Chondrocyte (in vitro differentiated cells): ENCODE measurements at places on chromosomes 2 and 18. TPM values are rescaled to one million over a fixed set of nuclear protein-coding genes. Genes with fewer than 3 reads are reported as not detected.

Gene SLC11A1
- 0.08 to 0.15 TPM (median 0.10 TPM) in 3 replicates for total RNA-seq

Gene KIAA2012
- not detected in 3 replicates for total RNA-seq

Gene TNFRSF11A
- 0.17 to 0.49 TPM (median 0.22 TPM) in 3 replicates for total RNA-seq

DNA sequence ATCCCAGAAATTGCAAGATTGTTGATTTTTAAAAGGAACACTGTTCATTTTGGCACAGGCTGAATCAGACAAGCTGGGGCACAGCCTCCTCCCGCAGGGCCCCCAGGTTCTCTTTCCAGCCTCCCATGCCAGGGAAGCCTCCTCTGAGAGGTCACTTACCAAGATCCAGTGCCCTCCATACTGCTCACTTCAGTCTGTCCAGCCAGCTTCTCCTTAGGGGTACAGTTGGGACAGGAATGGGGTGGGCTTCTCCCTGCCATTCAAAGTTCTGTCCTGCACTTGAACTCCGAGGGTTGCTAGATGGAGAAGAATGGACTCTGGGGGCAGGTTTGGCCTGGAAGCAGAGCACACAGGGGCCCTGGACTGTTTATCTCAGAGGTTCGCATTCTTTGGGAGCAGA is 7.5 kb upstream of the CYP26B1 start:
- H3K36me3 ChIP-seq, result no peaks in the 10 kb centered on the region
- peaks cover 22% of the 10 kb centered on the region for H3K27me3 ChIP-seq
- H3K4me3 ChIP-seq, result no peak overlapping the region
- H3K4me1 ChIP-seq, result peaks cover 2% of the 10 kb centered on the region
- no peak for DNase-seq

DNA sequence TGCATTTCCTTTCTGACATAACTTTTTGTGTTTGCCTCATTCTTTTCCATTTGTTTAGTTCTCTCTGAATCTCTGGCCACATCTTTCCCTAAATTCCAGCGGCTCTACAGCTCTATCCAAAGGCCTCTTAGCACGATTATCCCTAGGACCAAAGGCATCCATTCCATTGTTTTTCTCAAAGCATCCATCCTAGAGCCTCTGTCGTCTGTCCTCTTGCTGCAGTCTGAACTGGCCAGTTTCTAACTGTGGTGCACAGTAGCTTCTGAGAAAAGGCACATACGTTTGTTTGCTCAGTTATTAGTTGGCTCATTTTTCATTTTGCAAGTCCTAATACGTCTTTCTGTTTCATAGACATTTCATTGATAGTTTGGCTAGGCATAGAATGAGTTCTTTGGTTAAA is 45.7 kb upstream of the TCF7L1 start:
- DNase-seq, result no peak
- H3K27ac ChIP-seq, result no peak overlapping the region
- no peak overlapping the region for H3K4me3 ChIP-seq
- H3K36me3 ChIP-seq, result no peaks in the 10 kb centered on the region

DNA sequence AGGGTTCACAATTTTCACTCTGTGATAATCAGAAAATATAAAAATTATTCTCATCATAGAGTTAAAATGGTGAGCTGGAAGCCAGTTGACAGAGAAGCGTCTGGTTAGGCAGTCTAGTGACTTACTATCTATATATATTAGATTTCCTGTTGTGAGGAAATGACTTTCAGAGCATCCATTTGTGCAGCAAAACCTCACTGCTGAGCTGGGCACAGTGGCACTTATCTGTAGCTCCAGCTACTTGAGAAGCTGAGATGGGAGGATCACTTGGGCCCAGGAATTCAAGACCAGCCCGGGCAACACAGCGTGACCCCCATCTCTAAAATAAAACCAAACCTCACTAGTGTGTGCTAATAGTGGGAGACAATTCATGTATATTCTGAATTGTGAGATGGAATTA is 7.2 kb upstream of the KIAA2012 start:
- no peak overlapping the region for H3K4me3 ChIP-seq
- no peaks in the 10 kb centered on the region for H3K27me3 ChIP-seq
- H3K27ac ChIP-seq, result no peak overlapping the region
- no peak for DNase-seq
- H3K4me1 ChIP-seq, result peaks cover 15% of the 10 kb centered on the region
- no peaks in the 10 kb centered on the region for H3K36me3 ChIP-seq

GRCh38 chr2:218745160-218745558 is 34.5 kb downstream of the TTLL4 start:
- peaks cover 14% of the 10 kb centered on the region for H3K4me1 ChIP-seq
- peaks cover 47% of the 10 kb centered on the region for H3K36me3 ChIP-seq
- peak overlapping the region; percentile 45 for H3K27ac ChIP-seq
- H3K27me3 ChIP-seq, result no peaks in the 10 kb centered on the region
- DNase-seq, result no peak

- DNase-seq, result no peak
- peaks cover 7% of the 10 kb centered on the region for H3K36me3 ChIP-seq
- no peak overlapping the region for H3K4me3 ChIP-seq
- no peak overlapping the region for H3K27ac ChIP-seq
- H3K27me3 ChIP-seq, result no peaks in the 10 kb centered on the region
Measured at GRCh38 chr2:9297807-9298206, 91.2 kb downstream of the ASAP2 start.

DNA sequence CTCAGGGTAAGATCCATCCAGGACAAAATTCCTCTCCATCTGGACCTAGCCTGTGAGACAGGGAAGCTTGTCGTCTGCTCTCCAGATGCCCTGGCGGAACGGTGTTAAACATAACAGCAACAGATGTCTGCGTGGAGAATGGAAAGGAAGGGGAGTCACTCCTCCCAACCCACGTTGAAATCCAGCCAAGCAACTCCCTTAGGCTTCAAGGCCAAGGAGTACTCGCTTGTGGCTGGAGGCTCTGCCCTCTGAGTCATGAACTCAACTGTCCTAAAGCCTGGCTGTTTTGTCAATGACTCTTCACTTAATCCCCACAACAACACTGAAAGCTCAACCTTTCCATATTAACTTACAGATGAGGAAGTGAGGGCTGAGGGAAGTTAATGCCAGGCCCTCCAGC is 42.2 kb downstream of the TPO start:
- H3K36me3 ChIP-seq, result no peaks in the 10 kb centered on the region
- H3K27ac ChIP-seq, result no peak overlapping the region
- H3K4me3 ChIP-seq, result no peak overlapping the region
- DNase-seq, result no peak

DNA sequence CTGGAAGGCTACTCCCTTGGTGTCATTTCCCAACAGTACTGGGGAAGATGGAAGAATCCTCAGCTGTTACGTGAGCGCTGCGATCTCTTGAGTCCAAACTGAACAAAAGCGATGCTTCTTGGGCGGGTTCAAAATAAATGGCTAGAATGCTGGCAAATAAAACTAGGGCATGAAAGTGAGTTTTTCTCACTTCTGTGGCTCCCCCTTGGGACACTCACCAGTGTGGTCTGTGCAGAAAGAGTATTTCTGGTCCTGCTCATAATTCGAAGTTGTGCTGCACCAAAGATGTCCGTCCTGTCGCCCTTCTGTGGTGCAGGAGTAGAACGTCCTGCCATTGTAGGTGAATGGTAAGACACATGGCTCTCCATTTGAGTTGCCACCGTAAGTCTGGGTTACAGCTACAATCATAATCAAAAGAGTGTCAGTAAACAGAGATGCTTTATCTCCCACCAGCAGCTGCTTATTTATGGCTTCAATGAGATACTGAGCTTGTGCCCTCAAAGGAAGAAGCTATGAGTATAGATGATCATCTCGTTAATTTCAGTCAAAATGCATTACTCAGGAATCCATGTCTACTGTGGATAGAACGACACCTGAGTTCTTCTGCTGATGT is 11.8 kb downstream of the FN1 start:
- H3K4me1 ChIP-seq, result peaks cover 88% of the 10 kb centered on the region
- H3K36me3 ChIP-seq, result peaks cover 80% of the 10 kb centered on the region
- no peak for DNase-seq
- peak overlapping the region; percentile 98 for H3K27ac ChIP-seq
- H3K27me3 ChIP-seq, result no peaks in the 10 kb centered on the region
- peak overlapping the region; percentile 62 for H3K4me3 ChIP-seq

DNA sequence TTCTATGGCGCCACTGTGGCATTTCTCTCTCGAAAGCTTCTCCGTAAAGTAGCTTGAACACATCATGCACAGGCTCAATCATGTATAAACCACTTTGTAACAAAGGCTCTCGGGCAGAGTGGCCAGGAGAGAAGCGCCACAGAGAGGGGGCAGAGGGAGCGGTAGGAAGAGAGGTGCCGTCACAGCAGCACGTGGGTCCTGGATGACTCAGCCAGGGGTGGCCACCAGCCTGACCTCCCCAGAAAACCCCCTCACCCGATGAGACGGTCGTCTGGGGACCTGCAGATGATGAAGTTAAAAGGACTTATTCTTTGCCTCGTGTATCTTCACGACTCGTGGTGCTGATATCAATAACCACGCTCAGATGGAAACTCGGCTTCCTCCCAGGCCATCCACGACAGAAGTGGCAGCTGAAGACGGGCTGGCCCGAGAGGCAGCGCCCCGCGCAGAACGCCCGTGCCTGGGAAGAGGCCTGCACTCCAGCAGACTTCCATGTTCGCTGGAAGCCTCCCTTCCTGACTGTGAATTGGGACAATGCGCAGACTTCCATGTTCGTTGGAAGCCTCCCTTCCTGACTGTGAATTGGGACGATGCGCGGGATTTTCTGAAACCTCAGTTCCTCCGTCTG is 46.4 kb upstream of the MTCL1 start:
- H3K27ac ChIP-seq, result no peak overlapping the region
- no peak overlapping the region for H3K4me3 ChIP-seq
- peaks cover 4% of the 10 kb centered on the region for H3K27me3 ChIP-seq
- peaks cover 31% of the 10 kb centered on the region for H3K4me1 ChIP-seq

DNA sequence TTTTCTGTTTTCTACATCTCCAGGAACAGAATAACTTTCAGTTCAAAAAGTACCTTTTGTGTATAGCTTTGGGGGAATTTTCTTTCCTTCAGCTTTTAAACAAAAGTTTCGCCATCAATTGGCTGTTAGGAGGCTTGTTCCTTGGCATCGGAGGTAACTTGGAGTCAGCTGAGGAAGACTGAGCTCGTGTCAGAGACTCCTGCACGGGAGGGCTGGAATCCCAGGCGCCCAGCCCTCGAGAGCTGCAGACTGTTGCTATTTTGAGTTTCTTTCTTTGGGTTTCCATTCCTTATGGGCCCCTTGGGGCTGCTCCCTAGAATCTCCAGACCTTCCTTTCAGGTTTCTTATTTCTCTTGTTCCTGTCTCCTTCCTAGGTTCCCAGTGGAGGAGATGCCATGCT is 8.1 kb downstream of the EMILIN2 start:
- H3K36me3 ChIP-seq, result no peaks in the 10 kb centered on the region
- no peaks in the 10 kb centered on the region for H3K27me3 ChIP-seq
- no peak for DNase-seq
- H3K4me3 ChIP-seq, result no peak overlapping the region

- no peaks in the 10 kb centered on the region for H3K27me3 ChIP-seq
- peaks cover 17% of the 10 kb centered on the region for H3K4me1 ChIP-seq
- DNase-seq, result no peak
- no peak overlapping the region for H3K27ac ChIP-seq
- H3K4me3 ChIP-seq, result no peak overlapping the region
Measured at GRCh38 chr2:54677476-54678265, 45.8 kb upstream of the EML6 start.

- H3K4me1 ChIP-seq, result peaks cover 18% of the 10 kb centered on the region
- H3K27me3 ChIP-seq, result no peaks in the 10 kb centered on the region
- DNase-seq, result no peak
- no peak overlapping the region for H3K4me3 ChIP-seq
- no peak overlapping the region for H3K27ac ChIP-seq
Measured at GRCh38 chr2:48545244-48545643, 15.3 kb downstream of the STON1 start.

DNA sequence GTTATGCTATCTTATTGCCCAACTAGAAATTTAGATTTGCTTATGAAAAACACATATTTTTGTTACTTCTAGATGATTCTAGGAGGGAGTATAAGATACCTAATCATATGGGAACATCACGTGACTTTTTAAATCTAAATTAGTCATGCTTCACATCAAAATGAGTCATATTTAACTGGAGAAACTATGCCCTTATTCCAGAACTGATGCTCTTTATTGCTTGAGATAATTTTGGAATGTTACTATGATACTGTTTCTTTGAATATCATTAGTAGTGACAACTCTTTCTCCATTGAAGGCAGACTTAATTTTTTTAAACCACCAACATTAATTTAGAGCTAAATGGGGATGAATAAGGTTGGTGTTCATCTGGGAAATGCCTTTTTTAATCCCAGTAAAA is 19.9 kb upstream of the ELAC1 start:
- no peak overlapping the region for H3K4me3 ChIP-seq
- no peak for DNase-seq
- no peak overlapping the region for H3K27ac ChIP-seq
- peaks cover 3% of the 10 kb centered on the region for H3K4me1 ChIP-seq
- H3K36me3 ChIP-seq, result peaks cover 5% of the 10 kb centered on the region

- H3K27me3 ChIP-seq, result no peaks in the 10 kb centered on the region
- H3K36me3 ChIP-seq, result peaks cover 1% of the 10 kb centered on the region
- H3K4me1 ChIP-seq, result peaks cover 44% of the 10 kb centered on the region
- no peak for DNase-seq
- H3K4me3 ChIP-seq, result no peak overlapping the region
Measured at GRCh38 chr2:28168376-28168775, 224.3 kb upstream of the FOSL2 start.

GRCh38 chr2:168633200-168633599 is 169.2 kb upstream of the NOSTRIN start:
- DNase-seq, result no peak
- no peaks in the 10 kb centered on the region for H3K36me3 ChIP-seq
- no peaks in the 10 kb centered on the region for H3K27me3 ChIP-seq
- H3K4me3 ChIP-seq, result no peak overlapping the region
- H3K27ac ChIP-seq, result peak overlapping the region; percentile 70

DNA sequence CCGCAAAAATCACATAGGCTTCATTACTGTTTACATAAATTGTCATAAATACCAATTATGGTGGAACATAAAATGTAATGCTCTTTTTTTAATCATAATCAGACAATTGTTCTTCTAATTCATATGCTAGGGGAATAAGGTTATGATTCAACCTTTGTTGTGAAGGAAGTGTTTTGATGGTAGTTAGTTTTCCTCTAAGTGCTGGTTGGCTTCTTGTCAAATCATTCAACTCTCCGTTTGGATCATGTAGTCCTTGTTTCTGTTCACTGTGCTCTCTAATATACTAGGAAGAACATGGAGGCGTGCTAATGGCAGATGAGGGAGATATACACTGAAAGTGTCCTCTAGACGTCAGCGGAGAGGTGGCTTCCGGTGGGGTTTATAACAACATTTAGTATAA is 1938.0 kb upstream of the PIK3C3 start:
- H3K4me1 ChIP-seq, result peaks cover 7% of the 10 kb centered on the region
- peaks cover 9% of the 10 kb centered on the region for H3K27me3 ChIP-seq
- no peak overlapping the region for H3K27ac ChIP-seq
- H3K36me3 ChIP-seq, result no peaks in the 10 kb centered on the region
- no peak overlapping the region for H3K4me3 ChIP-seq
